Activated T-helper 2 cell treated with anti-CD3 and anti-CD28 coated beads, Interferon-gamma antibody, Interleukin-2, Interleukin-4, amounts not matched to agents 10 μg/mL and 5 μg/mL and 100 μg/mL, durations not matched to agents 14 hours and 24 hours and 36 hours (primary cell): ENCODE measurements at places on chromosomes 1 and 21. TPM values are rescaled to one million over a fixed set of nuclear protein-coding genes. Genes with fewer than 3 reads are reported as not detected.

Gene CCDC185
- not detected in 2 replicates for total RNA-seq

DNA sequence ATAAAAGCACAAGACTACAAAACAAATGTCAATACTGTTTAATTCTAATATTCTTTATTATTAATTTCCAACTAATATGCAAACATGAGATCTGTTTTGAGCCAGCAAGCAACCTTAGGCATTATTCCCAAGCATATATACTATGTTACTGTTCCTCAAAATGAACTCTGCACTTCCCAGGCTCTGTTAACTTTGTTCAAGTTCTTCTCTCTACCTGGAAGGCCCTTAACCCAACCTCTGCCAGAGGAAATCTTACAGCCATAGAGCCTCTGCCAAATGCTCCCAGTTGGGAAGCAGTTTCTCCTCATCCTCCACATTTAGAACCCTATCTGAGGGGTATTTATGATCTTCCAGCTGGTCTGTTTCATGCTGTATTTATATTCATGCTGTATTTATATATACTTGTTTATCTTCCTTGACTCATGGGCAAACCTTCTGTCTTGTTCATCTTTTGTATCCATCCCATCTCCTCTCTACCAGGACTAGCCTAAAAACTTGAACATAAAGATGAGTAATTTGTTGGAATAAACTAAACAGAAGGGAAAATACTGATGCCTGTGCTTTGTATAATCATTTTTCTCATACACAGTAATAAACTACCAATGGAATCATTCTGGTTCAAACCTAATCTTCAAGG is 5.3 kb downstream of the IVNS1ABP start:
- H3K4me3 ChIP-seq: peak overlapping the region; percentile 22
- H3K36me3 ChIP-seq: peaks cover 64% of the 10 kb centered on the region
- no peaks in the 10 kb centered on the region for H3K27me3 ChIP-seq
- no peak overlapping the region for H3K27ac ChIP-seq
- peaks cover 38% of the 10 kb centered on the region for H3K4me1 ChIP-seq

Gene NAV1
- total RNA-seq: 1.3 and 1.6 TPM in 2 replicates

Gene SEC16B
- not detected in 2 replicates for total RNA-seq

Gene PEAR1
- total RNA-seq: 0.55 and 0.80 TPM in 2 replicates
